Activated gamma-delta T cell treated with anti-CD3 and anti-CD28 coated beads, Interleukin-2, amount 50 U/mL, for 16 hours (primary cell): ENCODE measurements at places on chromosomes 4 and X.

- peak; percentile 46 for DNase-seq
Measured at GRCh38 chr4:38860788-38861424, 4.3 kb upstream of the TLR6 start.

DNA sequence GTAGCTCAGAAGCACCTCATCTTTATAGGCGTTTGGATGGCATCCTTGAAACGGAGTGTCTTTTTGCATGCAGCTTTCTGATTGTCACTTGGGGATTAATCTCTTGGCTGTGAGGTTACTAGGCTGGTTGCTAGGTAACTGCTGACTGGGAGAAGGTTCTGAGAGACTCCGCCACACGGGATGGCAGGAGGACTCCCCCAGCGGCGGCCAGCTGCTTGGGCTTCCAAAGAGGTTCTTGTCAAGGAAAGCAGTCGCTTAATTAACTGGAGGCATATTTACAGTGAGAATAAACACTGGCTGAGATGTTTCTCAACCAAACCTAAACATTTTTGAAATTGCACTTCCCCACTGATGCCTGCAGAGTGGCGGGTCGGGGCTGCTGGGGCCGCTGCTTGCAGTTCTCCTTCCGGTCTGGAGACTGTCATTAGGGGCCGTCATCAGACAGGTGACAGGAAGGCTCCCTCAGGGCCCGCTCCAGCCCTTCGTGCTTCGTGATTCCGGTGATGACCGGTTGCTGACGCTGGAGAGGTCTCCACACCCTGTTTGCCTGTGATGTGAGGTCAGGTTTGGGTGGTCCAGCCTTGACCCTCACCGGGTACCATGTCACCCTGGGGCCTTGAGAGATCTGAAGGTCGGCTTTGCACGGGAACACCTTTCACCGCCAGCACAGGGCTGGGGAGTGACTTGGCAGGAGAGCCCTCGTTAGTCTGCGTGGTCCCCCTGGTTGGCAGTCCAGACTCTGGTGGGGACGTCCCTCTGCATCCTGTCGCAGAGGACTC lies 9.1 kb downstream of the NSG1 start:
- no peak for DNase-seq

DNA sequence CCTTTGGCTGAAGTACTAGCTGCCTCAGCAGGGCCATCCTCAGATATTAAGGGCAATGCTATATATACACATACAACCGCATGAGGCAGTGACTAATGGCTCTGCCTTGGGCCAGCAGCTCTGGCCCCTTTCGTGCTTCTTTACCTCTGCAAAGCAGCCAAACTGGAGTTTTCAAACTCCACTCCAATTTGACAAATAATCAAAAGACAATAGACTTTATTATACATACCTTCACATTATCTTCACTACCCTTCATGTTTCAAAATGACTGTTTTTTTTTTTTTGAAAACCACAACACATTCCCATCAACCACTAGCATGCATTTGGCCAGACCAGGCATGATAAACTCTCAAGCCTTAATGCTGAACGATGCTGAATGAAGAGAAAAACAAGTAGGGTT lies 187.7 kb downstream of the ENOX2 start:
- no peak for DNase-seq

DNA sequence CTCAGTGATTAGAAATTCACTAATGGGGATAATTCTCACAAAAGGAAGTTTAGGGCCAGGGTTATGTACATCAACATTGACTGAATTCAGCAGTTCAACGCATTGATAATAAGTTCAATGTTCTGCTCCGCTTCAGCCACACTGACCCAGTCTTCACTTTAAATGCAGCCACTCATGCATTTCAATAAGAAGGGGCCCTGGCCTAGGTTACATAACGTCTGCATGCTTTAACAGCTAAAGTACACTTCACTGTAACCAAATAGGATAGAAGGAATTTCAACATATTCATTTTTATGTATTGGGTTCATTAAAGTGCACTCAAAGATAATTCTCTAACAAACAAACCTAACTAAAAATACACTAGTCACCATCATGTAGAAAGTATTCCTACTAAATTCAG lies 12.8 kb upstream of the TSPAN7 start:
- no peak for DNase-seq

DNA sequence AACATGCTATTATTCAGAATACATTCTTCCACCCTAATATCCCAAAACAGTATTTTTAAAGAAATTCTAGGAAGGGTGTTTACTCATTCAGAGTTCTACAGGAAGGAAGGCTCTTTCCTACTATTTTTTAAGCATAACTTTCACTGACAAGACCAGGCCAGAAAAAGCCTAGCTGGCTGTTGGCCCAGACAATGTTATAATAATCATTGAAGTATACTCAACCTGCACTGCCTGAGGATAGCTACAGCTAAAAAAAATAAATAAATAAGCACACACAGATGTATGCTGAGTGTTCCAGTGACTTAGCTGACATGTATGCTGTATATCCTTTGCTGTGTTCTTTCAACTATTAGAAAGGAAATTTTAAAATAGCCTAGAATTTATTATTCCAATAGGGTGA lies 145.8 kb upstream of the SPRY1 start:
- DNase-seq, result no peak

DNA sequence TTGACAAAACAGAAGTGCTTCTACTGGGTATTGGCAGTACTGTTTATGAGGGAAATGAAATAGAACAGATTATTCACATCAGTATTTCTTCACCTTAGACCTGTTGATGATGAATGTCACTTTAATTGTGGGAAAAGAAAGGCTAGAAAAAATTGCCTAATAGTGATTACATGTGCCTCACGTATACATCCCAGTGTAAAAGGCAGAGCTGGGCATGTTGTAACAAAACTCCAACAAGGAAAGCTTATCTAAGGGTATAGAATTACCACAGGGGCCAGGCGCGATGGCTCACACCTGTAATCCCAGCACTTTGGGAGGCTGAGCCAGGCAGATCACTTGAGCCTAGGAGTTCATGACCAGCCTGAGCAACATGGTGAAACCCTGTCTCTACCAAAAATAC lies 4.2 kb downstream of the PGM2 start:
- no peak for DNase-seq

DNA sequence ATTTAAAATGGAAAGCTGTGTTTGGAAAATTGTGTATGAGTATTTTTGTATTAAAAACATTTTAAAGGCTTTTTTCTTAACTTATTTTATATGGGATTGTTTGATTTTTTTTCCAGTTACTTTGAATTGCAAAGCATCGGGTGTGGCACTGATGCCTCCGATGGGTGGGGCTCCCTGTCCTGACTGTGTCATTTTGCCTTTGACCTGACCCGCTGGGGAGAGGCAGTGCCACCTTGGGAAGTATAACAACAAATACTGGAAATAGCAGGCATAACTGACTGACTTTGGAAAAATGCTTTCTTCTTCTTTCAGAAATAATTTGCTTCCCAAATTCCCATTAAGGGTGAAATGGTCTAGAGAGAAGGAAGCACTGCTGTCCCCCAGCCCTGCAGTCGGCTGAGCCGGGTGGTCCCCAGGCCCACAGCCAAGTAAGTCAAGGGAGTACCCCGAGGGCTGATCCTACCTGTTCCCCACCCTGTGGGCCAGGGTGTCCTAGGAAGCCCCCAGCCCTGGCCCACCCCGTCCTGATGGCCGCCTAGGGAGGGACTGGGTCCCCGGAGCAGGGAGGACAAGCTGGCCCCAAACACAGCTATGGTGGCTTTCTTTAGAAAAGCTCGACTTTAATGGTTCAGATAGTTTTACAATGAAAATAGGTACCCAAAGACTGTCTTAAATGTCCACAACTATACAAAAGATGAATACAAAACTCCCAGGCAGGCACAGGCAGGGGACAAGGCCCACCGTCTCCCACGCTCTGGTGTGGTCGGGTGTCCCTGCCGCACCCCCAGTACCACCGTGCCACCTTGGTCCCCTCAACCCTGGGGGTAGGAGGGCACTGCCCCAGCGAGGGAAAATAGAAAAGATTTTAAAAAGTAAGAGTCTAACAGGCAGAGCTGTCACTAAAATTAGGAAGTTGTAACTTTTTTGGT lies 26.4 kb downstream of the NELFA start:
- no peak for DNase-seq

DNA sequence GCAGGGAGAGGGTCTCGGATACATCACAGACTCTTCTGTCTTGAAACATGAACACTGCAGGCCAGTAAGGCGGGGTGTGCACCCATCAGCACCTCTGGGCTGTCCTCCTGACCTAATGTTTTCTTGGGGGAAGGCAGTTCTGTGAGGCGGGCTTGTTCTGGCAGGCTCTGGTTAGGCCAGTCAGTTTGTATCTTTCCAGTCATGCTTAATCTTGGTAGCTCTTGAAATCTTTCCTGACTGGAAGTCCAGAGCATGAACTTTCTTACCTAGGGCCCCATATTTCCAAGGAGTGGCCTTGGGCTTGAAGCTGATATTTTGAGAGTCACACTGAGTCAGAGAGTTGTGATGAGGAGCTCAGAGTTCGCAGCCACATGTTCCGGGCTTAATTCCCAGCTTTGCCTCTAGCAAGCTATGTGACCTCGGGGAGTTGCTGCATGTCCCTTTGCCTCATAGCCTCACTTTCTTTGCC lies 54.2 kb upstream of the RASSF6 start:
- no peak for DNase-seq

- DNase-seq, result no peak
Measured at GRCh38 chrX:118621081-118621759, 106.2 kb upstream of the IL13RA1 start.

DNA sequence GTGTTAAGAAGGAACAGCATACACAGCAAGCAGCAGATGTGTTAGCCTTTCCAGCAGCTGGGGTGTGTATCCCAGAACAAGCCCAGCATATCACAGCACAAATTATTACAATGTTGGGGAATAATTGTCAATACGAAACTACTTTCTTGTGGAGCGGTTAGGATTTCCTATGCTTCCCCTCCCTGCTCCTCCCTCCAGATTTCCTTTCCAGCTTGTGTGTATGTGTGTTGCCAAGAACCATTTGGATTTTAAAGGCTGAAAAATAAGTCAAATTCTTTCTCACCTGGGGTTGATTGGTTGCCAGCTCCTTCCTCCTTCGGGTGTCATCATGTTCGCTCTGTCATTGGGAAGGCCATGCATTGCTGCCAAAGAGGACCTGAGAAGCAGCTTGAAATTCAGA lies 178.2 kb upstream of the FRMPD4 start:
- no peak for DNase-seq

DNA sequence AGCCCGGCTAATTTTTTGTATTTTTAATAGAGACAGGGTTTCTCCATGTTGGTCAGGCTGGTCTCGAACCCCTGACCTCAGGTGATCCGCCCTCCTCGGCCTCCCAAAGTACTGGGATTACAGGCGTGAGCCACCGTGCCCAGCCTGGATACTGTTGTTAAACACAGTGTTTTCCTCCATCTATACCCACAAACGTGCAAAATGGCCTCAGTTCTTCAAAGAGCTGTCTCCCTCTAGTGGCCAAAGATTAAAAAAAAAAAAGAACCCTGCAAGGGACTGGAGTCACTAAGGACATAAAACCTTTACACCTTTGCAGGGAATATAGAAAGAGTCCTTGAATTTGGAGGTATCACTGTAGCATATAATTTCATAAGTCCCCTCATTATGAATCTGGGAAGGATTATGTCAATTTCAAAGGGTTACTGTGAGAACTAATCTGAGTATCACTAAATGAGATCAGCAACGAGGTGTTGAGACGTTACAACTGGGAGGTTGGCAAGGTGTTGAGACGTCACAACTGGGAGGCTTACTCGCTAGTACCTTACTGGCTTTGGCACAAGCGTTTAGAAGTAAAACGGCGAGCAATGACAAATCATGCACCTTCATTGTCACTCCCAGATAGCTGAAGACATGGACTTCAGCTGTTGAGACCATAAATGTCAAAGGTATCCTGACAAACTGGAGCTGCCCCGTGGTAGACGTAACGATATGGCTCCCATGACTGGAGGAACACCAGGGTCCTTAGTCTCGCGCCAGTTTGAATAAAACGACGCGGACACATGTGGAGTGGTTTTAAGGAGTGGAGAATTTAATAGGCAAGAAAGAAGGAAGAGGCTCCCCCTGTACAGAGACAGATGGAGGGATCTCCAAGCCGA lies 33.4 kb upstream of the ENPP6 start:
- DNase-seq, result no peak

DNA sequence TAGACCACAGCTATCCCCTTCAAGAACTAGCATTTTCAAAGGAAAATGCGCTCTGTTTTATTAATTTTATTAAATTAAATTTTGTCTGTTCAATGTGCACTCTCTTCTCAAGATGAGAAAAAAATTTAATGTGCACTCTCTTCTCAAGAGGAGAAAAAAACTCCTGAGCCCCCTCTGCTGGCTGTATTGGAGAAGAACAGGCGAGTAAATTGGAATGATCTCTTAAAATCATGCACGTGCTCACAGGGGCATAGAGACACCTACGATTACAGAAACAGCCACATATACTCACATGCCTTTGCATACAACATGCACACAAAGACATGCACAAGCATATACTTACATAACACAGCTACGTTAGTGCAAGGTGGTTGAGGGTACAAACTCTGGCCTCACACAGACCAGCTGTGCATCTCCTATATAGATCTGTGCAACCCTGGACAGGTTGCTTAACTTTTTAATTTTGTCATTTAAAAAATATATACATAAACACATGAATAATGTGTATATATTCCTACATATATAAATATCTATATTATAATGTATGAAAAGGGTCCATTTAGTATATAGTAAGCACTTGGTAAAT lies 176.2 kb upstream of the CXorf66 start:
- no peak for DNase-seq

DNA sequence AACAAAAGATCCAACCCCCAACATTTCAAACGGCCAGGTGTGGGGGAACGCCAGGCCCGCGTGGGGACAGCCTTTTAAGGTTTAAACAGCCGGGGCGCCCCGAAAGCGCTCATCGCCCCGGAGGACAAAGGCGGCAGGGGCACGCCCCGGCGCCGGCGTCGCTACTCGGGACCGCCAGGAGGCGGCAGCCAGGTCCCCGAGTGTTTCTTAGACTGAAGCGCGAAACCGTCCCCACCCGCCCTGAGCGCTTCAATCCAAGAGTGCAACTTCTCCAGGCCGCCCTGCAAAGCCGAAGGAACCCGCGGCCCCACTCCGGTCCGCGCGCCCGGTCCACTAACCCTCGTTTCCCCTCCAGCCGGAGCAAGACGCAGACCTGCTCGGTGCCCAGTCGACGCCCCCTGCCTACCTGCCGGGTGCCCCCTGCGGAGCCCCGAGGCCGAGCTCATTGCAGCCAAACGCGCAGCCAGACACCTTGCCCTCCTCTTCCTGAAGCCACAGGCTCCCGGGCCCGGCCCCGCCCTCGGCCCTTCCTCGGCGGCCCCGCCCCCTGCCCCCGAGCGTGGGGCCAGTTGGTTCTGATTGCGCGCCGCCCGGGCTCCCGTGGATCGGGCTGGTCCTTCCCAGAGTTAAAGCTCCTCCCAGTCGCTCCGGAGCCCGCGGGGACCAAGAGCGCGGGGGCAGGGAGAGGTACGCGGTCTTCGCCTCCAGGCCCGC lies at the start of gene CASP6:
CASP6 (minus strand) TSS at position 496 of the 714 bp plus-strand sequence; CDS start at position 446, 50 bp downstream.
- peak; percentile 50 for DNase-seq
